Glutamatergic neuron (in vitro differentiated cells): ENCODE measurements at places on chromosomes 4 and X. TPM values are rescaled to one million over a fixed set of nuclear protein-coding genes. Genes with fewer than 3 reads are reported as not detected.

- no peak for DNase-seq
- H3K36me3 ChIP-seq, result no peaks in the 10 kb centered on the region
- no peak overlapping the region for H3K27ac ChIP-seq
- H3K27me3 ChIP-seq, result peaks cover 2% of the 10 kb centered on the region
- H3K4me3 ChIP-seq, result no peak overlapping the region
- no peaks in the 10 kb centered on the region for H3K4me1 ChIP-seq
Observed at GRCh38 chrX:129769467-129770154, 10.1 kb upstream of the SASH3 start.

- H3K36me3 ChIP-seq, result peaks cover 21% of the 10 kb centered on the region
- H3K4me1 ChIP-seq, result no peaks in the 10 kb centered on the region
- no peak overlapping the region for H3K4me3 ChIP-seq
Observed at GRCh38 chr4:172740434-172740833, 428.2 kb upstream of the GALNT7 start.

DNA sequence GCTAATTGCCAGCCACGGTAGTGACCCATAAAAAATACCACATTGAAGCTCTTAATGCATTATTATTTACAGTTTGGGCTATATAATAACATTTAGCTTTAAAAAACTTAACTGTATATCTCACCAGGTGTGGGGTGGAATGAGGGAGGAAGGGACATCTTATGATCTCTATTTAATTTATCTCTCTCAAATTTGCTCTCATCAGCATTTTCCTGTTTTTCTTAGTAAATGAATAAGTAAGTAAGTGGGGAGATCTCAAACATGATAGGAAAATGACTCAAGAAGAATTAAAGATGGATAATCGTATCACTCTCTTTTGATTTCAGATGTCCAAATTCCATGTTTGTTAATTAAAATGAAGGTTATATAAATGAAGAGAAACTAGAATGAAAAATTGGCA is 200.7 kb upstream of the NR3C2 start:
- H3K27ac ChIP-seq, result no peak overlapping the region
- H3K4me1 ChIP-seq, result no peaks in the 10 kb centered on the region
- DNase-seq, result no peak

DNA sequence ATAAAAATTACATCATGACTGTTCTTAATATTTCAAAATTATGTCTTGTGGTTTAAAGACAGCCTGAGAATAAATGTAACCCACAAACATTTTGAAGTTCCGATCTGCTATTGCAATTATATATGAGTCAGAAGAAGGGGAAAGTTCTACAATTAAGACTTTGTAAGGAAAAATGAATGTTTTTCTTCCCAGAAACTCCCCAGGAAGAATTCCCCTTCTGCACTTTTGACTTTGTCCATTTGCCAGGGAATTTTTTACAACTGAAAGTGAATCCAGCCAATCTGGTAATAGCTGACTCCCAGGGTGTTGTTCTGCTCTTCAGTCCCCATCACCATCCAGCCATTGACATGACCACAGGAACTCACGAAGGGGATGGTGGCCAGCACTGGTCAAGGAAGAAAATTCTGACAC is 61.6 kb upstream of the NOCT start:
- H3K36me3 ChIP-seq, result no peaks in the 10 kb centered on the region
- H3K27ac ChIP-seq, result no peak overlapping the region
- H3K4me1 ChIP-seq, result no peaks in the 10 kb centered on the region
- no peak overlapping the region for H3K4me3 ChIP-seq

DNA sequence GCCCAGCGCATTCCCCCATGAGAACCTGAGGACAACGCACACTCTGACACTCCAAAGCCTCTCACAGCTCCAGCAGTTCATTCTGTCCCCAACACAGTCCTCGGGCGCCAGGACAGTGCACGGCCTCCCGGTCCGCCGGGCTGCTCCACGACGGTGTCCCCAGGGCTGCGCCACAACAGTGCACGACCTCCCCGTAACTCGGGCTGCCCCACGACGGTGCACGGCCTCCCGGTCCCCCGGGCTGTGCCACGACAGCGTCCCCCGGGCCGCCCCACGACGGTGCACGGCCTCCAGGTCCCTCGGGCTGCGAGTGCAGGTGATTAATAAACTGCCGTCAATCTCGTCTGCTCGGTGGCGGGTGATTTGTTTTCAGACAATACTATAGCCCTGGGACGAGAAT is 585.1 kb upstream of the FRG1 start:
- no peaks in the 10 kb centered on the region for H3K27me3 ChIP-seq
- no peak for DNase-seq
- no peaks in the 10 kb centered on the region for H3K36me3 ChIP-seq
- no peak overlapping the region for H3K27ac ChIP-seq
- no peaks in the 10 kb centered on the region for H3K4me1 ChIP-seq
- no peak overlapping the region for H3K4me3 ChIP-seq

GRCh38 chrX:7088968-7089615 is 58.4 kb upstream of the STS start:
- peaks cover 9% of the 10 kb centered on the region for H3K4me1 ChIP-seq
- no peak overlapping the region for H3K27ac ChIP-seq
- H3K4me3 ChIP-seq, result no peak overlapping the region
- H3K36me3 ChIP-seq, result no peaks in the 10 kb centered on the region
- no peaks in the 10 kb centered on the region for H3K27me3 ChIP-seq

GRCh38 chrX:68203211-68203610 is 230.1 kb downstream of the OPHN1 start:
- H3K27me3 ChIP-seq, result peaks cover 1% of the 10 kb centered on the region
- DNase-seq, result no peak
- no peak overlapping the region for H3K4me3 ChIP-seq
- peaks cover 11% of the 10 kb centered on the region for H3K4me1 ChIP-seq
- H3K36me3 ChIP-seq, result no peaks in the 10 kb centered on the region

DNA sequence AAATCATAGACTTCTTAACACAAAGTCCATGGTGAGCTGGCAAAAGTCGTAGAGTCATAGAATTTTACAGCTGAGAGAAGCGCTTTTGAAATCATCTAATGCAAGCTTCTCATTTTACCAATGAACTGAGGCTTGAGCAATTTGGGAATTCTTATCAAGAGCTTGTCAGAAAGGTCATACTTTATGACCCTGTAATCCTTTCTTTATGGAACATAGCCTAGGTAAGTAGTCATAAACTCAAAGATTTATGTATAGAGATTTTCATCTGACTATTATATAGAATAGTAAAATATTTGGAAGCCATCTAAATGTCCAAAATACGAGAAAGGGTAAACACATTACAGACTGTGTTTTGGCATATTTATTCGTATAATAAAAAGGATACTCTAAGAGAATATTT is 563.5 kb downstream of the PCDH7 start:
- no peaks in the 10 kb centered on the region for H3K36me3 ChIP-seq
- no peak overlapping the region for H3K27ac ChIP-seq
- no peaks in the 10 kb centered on the region for H3K4me1 ChIP-seq
- peaks cover 2% of the 10 kb centered on the region for H3K27me3 ChIP-seq
- H3K4me3 ChIP-seq, result no peak overlapping the region
- DNase-seq, result no peak

GRCh38 chr4:27178061-27178460 is 317.4 kb downstream of the STIM2 start:
- no peaks in the 10 kb centered on the region for H3K27me3 ChIP-seq
- H3K4me1 ChIP-seq, result no peaks in the 10 kb centered on the region
- no peak overlapping the region for H3K27ac ChIP-seq
- no peak for DNase-seq

- peaks cover 1% of the 10 kb centered on the region for H3K27me3 ChIP-seq
- peak overlapping the region; percentile 85 for H3K27ac ChIP-seq
- no peak for DNase-seq
- peaks cover 24% of the 10 kb centered on the region for H3K4me1 ChIP-seq
- H3K4me3 ChIP-seq, result no peak overlapping the region
- H3K36me3 ChIP-seq, result peaks cover 2% of the 10 kb centered on the region
Observed at GRCh38 chr4:84032372-84032771, 466.7 kb downstream of the NKX6-1 start.

DNA sequence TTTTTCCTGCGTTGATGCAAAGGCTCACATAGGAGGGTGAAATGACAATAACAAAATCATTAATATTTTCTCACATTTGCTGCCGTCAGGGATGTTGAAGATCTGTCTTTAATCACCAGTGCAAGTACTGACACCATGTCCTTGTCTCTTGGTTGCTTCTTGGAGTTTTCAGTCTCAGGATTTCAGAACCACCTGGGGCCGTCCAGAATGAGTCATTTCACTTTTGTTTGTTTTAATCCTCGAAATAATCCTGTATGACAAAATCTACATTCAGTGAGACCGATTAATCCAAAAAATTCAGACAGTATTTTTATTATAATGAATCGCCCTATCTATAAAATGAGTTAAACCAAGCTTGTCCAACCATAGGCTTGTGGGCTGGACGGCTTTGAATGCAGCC is 47.2 kb downstream of the NEIL3 start:
- no peak overlapping the region for H3K4me3 ChIP-seq
- no peaks in the 10 kb centered on the region for H3K36me3 ChIP-seq
- H3K27me3 ChIP-seq, result no peaks in the 10 kb centered on the region
- H3K27ac ChIP-seq, result no peak overlapping the region
- DNase-seq, result no peak
- peaks cover 2% of the 10 kb centered on the region for H3K4me1 ChIP-seq

GRCh38 chr4:3334316-3334715 is 41.5 kb downstream of the RGS12 start:
- no peak overlapping the region for H3K27ac ChIP-seq
- peaks cover 18% of the 10 kb centered on the region for H3K4me1 ChIP-seq
- H3K27me3 ChIP-seq, result peaks cover 3% of the 10 kb centered on the region
- peaks cover 9% of the 10 kb centered on the region for H3K36me3 ChIP-seq
- DNase-seq, result no peak
- no peak overlapping the region for H3K4me3 ChIP-seq

DNA sequence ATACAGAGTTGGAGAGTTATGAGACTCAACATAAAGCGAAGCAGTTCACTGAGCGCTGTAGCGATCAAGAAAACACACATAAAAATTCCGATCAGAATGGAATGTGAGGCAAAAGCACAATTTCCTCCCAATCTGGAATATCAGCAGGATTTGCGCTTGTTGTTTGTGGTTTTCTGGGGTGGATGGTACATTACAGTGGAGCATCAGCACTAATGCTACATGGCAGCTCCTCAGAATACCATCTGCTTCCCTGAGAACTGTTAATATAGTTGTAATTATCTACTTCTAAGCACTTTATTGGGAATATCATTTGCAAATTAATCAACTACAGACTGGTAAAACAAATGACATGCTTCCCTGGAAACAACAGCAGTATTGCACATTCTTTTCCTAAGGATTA is 324.1 kb upstream of the PPARGC1A start:
- no peak overlapping the region for H3K4me3 ChIP-seq
- H3K4me1 ChIP-seq, result no peaks in the 10 kb centered on the region

DNA sequence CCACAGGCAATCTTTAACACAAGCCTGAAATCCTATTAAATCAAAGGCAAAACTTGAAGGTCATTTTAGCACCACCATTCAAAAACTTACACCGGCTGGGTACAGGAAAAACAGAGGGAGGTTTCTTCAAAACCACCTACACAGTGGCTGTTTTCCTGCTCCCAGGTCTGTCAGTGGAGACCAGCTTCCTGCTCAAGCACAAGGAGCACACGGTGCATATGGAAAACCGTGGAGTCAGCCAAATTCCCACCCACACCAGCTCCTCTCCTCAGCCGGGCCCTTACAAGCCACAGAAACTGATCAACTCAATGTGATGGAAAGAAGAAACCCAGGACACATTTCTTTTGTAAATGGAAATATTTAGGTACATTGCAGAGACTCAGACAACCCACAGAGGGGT is 14.3 kb upstream of the FAM241A start:
- no peaks in the 10 kb centered on the region for H3K36me3 ChIP-seq
- no peak overlapping the region for H3K4me3 ChIP-seq
- no peak overlapping the region for H3K27ac ChIP-seq
- peaks cover 1% of the 10 kb centered on the region for H3K27me3 ChIP-seq
- DNase-seq, result no peak
- H3K4me1 ChIP-seq, result peaks cover 22% of the 10 kb centered on the region

DNA sequence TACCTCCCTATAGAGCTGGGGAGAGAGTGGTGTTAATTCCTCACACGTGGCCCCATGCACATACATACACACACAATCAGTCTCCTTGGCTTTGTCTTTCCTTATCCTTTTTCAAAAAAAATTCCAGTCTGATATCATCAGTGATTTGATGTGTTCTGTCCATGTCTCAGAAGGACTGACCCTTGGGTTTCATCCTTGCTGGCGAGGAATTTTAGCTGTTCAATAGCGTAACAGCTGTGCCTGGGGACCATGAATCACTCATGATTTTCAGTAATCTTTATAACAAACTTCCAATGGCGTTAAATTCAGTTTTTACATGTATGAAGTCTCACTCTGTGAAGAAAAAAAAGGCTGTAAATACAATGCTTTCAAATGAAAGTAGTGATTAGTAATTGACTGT is 204.6 kb downstream of the RBMX2 start:
- no peak overlapping the region for H3K4me3 ChIP-seq
- H3K27me3 ChIP-seq, result no peaks in the 10 kb centered on the region
- peaks cover 15% of the 10 kb centered on the region for H3K4me1 ChIP-seq
- H3K27ac ChIP-seq, result no peak overlapping the region
- DNase-seq, result no peak

GRCh38 chr4:99013402-99013843 is 17.9 kb downstream of the METAP1 start:
- no peak for DNase-seq
- peaks cover 4% of the 10 kb centered on the region for H3K4me1 ChIP-seq
- H3K36me3 ChIP-seq, result peaks cover 9% of the 10 kb centered on the region
- H3K27ac ChIP-seq, result no peak overlapping the region

GRCh38 chrX:107601326-107601725 is 27.0 kb upstream of the PRPS1 start:
- H3K4me3 ChIP-seq, result no peak overlapping the region
- no peaks in the 10 kb centered on the region for H3K4me1 ChIP-seq
- H3K36me3 ChIP-seq, result no peaks in the 10 kb centered on the region
- H3K27ac ChIP-seq, result no peak overlapping the region
- DNase-seq, result no peak

DNA sequence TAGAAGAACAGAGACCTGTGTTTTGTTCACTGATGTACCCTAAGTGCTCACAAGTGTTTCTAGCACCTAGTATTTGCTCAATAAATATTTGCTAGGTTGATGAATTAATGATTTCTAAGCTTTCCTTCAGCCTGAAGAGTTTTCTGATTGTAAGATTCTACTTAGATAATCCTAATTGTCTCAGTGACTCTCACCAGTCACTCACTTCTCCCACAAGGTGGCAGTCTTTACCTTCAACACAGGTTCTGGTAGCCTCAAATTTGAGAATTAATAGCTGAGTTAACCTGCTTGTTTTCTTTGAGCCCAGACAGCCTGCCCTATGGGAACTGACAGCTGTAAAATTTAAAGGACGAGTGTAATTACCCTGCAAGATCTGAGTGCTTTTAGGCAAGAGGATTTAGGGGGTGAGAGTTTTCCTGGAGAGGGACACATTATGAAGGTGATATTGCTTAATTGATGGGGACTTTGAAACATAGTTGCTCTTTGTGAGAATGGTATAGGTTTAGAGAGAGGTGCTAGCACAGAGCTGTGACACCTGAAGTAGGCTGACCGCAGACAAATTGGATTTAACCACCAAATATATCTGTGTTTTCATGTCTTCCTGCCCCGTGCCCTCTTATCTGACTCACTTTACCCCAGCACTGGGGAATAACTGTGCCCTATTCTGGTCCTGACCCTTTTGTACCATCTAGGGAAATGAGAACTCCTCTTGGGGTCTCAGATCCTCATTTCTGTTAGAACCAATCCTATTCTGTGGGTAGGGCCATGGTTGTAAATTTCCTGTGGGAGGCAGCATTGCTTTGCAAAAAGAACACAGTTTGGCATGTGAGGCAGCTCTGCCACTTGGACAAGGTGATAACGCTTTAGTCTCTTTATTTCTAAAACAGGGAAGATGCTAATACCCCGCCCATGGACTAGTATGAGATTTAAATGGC is 27.7 kb downstream of the CD38 start:
- peak overlapping the region; percentile 15 for H3K27ac ChIP-seq
- no peaks in the 10 kb centered on the region for H3K4me1 ChIP-seq
- no peak overlapping the region for H3K4me3 ChIP-seq
- H3K36me3 ChIP-seq, result no peaks in the 10 kb centered on the region

The CXorf49 gene
- total RNA-seq, result not detected

The SPANXA2 gene
- not detected for total RNA-seq

The FOXR2 gene
- total RNA-seq, result not detected
